Stimulated activated memory B cell treated with anti-CD40 and anti-IgM and Interleukin-4, amounts not matched to agents 10 μg/mL and 1 μg/mL and 100 μg/mL, for 72 hours (primary cell): ENCODE measurements at places on chromosomes 12 and 14.

- ATAC-seq, result no peak
These were observed 509.1 kb downstream of the VRK1 start for GRCh38 chr14:97306133-97306759.

GRCh38 chr14:90288651-90289355, 32.5 kb downstream of the PSMC1 start:
- no peak for ATAC-seq

DNA sequence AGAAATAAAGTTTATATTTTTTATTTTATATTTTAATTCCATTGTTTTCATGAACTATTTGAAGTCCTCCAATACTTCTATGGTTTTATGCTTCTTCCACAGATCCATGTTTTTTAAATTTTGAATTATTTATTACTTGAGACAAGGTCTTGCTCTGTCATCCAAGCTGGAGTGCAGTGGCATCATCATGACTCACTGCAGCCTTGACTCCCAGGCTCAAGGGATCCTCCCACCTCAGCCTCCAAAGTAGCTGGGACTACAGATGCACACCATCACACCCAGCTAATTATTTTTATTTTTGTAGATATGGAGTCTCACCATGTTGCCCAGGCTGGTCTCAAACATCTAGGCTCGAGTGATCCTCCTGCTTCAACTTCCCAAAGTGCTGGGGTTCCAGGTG, 28.8 kb upstream of the DLGAP5 start:
- no peak for ATAC-seq

GRCh38 chr12:91256411-91256810, 73.8 kb upstream of the DCN start:
- no peak for ATAC-seq

- ATAC-seq, result no peak
These were observed 780.2 kb upstream of the SEL1L start for GRCh38 chr14:82313889-82314288.

GRCh38 chr12:46904406-46905238, 78.8 kb upstream of the SLC38A4 start:
- no peak for ATAC-seq
